ENCODE measurements at places on chromosomes 3 and 15.

DNA sequence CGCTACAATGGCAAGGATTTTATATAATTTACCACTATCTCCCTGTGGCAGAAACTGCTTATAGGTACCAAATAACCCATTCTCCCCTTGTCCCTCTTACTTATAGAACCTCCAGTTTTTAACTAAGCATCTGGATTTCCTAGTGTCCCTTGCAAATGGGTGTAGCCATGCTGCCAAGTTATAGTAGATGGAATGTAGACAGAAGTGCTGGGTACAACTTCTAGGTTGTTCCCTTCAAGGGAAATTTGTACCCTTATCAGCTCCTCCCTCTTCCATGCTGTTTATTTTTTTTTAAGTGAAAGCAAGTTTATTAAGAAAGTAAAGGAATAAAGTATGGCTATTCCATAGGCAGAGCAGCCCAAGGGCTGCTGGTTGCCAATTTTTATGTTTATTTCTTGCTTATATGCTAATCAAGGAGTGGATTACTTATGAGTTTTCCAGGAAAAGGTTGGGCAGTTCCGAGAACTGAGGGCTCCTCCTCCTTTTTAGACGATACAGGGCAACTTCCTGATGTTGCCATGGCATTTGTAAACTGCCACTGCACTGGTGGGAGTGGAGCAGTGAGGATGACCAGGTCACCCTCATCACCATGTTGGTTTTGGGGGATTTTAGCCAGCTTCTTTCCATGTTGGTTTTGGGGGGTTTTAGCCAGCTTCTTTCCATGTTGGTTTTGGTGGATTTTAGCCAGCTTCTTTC is 40.1 kb upstream of the TM4SF19 start:
- DNase-seq, result no peak

GRCh38 chr3:58630076-58630709 is 36.4 kb downstream of the FAM3D start:
- peak; percentile 54 for DNase-seq

GRCh38 chr3:55013145-55013925 is 85.5 kb upstream of the LRTM1 start:
- DNase-seq, result no peak

- DNase-seq, result no peak
Measured at GRCh38 chr15:81752546-81752942, 293.3 kb downstream of the MEX3B start.

- no peak for DNase-seq
Measured at GRCh38 chr3:40299721-40300335, 9.7 kb upstream of the EIF1B start.

DNA sequence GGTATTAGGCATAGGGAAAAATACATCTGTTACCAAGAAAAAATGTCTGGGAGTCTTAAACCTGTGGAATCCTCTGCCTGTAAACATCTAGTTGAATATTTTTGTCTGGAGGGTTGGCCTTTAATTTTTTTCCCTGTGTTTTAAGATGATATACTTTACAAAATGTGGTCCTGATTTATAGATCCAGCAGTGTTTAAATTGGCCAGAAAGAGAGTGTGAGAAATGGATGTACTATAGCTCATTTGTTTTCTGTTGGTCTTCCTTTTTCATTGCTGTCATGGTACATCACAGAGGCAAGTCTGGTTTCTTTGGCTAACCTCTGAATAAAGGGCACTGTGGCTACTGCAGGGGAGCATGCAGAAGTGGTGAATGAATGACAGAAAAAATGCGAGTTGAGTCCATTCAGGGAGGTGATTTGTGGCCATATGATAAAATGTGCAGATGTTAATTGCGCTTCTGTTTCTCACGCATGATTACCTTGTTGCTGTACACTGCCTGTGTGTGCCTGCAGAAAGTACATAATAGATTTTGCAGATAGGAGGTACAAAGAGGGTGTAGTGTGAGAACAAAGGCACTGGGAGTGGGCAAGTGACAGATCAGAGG is 150.0 kb downstream of the NFKBIZ start:
- DNase-seq, result no peak

GRCh38 chr3:193451902-193452301 is 73.3 kb upstream of the ATP13A5 start:
- DNase-seq, result no peak

GRCh38 chr15:38809621-38810020 is 245.0 kb upstream of the RASGRP1 start:
- no peak for DNase-seq

DNA sequence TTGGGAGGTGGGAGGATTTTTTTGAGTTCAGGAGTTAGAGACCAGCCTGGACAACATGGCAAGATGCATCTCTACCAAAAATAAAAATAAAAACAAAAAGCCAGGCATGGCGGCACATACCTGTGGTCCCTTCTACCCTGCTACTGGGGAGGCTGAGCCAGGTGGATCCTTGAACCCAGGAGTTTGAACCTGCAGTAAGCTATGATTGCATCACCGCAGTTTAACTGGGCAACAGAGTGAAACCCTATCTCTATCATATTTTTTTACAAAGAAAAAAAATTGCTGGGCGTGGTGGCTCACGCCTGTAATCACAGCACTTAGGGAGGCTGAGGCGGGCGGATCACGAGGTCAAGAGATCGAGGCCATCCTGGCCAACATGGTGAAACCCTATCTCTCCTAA is 35.8 kb upstream of the RPN1 start:
- DNase-seq, result no peak

DNA sequence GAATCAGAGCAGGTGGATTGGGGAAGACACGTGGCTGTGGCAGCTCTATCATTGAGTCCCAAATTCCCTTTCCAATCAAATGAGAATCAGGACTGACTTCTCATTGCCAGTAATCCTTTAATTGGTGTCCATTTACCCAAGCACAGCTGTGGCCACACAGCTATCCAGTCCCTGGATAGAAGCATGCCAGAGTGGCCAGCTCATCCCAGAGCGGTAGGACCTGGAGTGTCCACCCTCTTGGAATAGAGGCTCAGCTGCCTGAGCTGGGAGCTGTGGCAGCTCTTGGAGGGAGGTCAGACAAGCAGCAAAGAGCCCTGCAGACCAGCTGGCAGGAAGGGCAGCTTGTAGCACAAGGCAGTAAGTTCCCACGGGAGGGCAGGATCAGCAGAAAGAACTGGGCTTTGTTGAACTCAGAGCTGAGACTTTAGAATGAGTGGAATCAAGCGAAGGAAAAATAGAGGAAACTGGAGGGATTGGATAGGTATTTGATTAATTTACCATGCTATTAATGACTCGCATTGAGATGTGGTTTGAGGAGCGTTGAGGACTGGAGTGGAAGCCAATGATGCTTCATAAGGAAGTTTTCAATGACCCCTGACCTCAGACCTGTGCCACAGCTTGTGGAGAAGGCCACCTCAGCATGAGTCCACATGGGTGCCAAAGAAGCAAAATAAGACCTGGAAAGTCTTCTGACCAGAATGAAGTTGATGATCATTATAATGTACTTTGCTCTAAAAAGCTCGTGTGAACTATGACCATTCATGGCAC is 6.9 kb upstream of the ALPK3 start:
- no peak for DNase-seq

Data from activated CD8-positive, alpha-beta memory T cell treated with anti-CD3 and anti-CD28 coated beads for 48 hours (primary cell).